Inflammatory macrophage treated with lipopolysaccharide for 1 hour (primary cell): ENCODE measurements at places on chromosomes 12 and 14.

DNA sequence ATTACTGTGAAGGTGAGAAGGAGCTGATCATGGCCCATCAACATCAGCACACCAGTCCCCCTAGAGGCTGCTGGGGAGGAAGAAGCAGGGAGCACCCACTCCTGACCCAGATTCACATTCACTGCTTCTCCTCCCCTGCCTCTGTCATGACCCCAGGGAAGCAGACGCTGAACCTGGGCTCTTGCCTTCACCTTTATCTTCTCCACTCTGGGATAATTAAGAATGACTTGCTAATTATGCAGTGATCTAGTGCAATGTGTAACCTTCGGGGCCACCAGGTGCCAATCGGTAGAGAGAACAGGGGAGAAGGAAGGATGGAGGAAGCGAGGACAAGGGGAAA lies 44.4 kb upstream of the IQSEC3 start:
- no peak for DNase-seq

DNA sequence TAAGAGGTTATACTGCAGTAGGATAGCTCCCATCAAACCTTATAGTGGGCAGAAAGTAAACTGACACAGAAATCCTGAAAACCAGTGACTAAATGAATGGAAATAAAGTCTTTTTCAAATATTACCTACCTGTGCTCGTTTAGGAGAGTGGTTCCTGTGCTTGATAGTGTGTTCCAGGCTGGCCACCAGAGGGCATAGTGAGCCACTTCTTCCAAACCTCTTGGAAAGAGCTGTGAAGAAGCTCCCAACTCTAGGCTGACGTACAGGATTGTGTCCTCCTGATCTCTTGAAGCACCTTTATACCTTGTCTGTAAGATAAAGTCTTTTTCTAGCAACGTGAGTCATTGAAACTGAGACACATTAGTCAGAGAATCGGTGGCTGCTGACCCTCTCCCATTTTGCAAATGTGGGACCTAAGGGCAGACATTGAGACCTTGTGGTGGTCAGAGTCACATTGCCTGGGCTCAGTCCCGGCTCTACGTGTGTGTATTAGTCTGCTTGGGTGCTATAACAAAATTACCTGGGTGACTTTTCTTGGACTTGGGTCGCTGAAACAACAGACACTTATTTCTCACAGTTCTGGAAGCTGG lies 17.6 kb downstream of the TDP1 start:
- DNase-seq, result peak; percentile 79

GRCh38 chr12:3882896-3883564 lies 9.8 kb upstream of the PARP11 start:
- DNase-seq, result peak; percentile 26

- DNase-seq, result peak; percentile 27
Measured at GRCh38 chr14:22303589-22304195, 285.3 kb downstream of the DAD1 start.

DNA sequence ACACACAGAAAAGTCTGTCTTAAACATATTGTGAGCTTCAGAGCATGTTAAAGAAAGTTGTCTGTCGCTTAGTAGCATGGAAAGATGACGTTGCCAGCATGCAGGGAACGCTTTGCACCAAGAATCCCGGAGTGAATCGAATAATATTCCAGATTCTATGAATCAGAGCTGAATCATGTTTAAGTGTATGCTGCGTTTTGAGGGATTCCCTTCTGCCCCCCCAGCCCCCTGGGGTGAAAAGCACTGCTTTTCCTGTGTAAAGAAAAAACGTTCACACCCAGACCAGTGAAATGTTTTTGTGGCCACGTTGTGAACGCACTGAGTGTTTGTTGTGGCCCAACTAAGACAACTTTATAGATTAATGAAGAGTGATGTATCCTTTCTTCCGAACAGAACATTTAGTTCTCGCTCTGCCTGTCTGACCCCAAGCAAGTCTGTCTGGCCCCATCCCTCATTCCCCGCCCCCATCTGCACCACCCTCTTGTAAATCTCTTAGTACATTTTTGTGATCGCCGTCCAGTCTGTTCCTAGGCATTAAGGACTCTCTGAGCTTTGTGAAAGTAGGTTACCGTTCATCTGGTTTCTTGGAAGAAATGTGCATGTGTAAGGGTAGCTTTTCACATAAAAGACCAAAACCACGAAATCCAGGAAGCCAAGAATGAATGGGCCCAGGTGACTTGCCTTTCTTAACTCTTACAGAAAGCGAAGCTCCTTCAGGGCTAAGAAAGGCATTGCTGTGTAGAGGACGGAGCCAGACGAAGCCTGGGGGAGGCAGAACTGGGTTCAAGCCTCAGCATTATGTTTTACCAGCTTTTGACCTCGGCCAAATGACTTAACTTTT lies 103.0 kb downstream of the SAMD4A start:
- DNase-seq, result no peak

- DNase-seq, result peak; percentile 1
Measured at GRCh38 chr14:102479777-102480176, 29.8 kb downstream of the ANKRD9 start.

GRCh38 chr14:100816286-100816949 lies 9.5 kb upstream of the MEG3 start:
- no peak for DNase-seq

- no peak for DNase-seq
Measured at GRCh38 chr12:90299121-90299520, 590.5 kb upstream of the ATP2B1 start.

- peak; percentile 75 for DNase-seq
Measured at GRCh38 chr12:14716848-14717444, 20.5 kb upstream of the GUCY2C start.

DNA sequence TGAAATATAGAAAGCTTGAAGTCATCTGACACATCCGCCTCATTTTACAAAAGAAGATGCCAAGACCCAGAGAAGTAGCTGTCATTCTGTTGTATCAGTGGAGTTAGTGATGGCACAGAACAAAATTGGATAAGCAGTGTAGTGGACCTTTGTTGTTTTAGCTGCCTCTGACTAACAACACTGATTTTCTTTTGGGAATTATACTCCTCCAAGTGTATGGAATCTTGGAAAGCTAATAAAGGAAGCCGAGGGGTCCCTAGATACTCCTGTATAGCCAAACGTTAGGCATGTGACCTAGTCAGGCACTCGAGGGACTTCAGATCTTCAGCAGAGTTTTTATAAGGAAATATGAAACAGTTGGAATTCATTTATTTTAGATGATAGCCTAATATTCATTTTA lies 94.5 kb downstream of the OTOGL start:
- DNase-seq, result no peak

DNA sequence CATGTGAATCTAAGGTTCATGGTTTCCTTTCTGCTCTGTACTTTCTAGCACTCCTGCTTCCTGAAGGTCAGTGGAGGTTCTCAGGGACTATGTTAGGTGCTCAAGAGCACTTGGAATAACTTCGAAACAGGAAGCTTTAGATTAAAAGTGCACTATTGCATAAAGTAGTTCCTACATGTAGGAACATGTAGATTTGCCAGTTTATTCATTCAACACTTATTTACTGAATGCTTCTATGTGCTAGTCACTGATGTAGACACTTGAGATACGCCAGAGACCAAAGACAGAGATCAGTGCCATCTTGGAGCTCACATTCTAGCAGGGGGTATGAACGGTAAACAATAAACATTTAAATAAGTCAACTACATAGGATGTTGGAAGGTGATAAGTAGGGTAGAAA lies 87.7 kb downstream of the DHRS2 start:
- no peak for DNase-seq

DNA sequence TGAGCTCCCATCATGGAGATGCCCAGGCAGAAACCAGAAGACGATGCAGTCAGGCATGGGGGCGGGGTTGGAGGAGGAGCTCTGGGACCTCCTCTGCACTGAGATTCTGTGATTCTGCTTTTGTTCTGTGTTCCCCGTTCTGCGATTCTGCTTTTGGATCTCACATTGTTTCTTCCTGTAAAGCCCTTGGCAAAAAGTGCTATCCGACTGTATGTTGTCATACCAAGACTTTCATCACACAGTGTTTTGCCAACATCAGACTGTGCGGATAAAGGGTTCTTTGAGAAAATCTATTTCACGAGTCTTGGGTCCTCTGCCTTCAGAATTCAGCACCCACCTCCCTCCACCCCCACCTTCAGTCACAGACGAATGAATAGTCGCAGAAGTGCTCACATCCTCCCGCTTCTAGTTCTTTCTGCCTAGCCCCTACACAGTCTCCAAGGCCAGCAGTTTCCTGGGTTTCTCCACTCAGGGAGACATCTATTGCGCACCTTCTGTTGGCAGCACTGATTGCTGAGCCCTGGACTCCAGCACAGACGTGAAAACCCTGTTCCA lies 24.7 kb upstream of the PWP1 start:
- DNase-seq, result peak; percentile 40

- DNase-seq, result no peak
Measured at GRCh38 chr12:78324234-78324633, 493.5 kb downstream of the NAV3 start.

- DNase-seq, result peak; percentile 72
Measured at GRCh38 chr12:29743801-29744200, 39.9 kb downstream of the TMTC1 start.

- DNase-seq, result no peak
Measured at GRCh38 chr12:44863867-44864266, 12.2 kb downstream of the NELL2 start.

GRCh38 chr12:66144791-66145754 lies 14.5 kb upstream of the LLPH start:
- peak; percentile 89 for DNase-seq

- DNase-seq, result peak; percentile 76
Measured at GRCh38 chr12:122891661-122892525, 4.0 kb downstream of the VPS37B start.

GRCh38 chr12:177980-178828 lies 35.8 kb downstream of the SLC6A12 start:
- DNase-seq, result no peak

GRCh38 chr14:100736269-100737180 lies 9.8 kb downstream of the DLK1 start:
- no peak for DNase-seq

DNA sequence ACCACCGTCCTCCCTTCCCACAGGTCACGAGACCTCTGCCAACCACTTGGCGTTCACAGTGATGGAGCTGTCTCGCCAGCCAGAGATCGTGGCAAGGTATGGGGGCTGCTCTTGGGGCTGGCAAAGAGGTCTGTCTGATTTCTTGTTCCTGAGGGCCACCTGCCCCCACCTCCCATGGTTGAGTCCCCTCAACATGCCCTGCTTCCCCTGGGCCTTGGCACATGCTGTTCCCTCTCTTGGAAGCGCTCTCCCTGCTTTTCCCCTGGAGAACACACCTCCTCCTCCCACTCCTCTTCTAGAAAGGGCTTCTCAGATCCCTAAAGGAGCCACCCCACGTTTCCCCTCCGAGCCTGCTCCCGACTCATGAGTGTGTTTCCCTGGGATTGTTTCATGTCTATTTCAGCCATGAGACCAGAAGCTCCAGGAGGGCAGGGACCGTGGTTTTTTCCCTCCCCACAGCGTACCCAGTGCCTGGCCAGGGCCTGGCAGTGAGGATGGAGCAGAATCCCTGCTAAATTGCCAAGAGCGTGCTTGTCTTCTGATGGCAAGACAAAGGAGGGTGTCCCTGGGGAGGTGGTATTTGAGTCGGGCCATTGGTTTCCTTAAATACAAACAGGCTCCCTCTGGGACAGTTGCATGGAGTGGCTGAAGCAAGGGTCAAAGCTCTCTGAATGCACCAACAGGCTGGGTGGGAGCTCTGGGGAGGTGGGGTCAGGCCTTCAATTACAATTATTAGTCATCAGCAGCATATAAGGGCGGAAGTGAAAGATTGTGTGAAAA lies 34.1 kb downstream of the CYP46A1 start:
- no peak for DNase-seq

GRCh38 chr12:11879306-11879705 lies 191.4 kb upstream of the BCL2L14 start:
- DNase-seq, result peak; percentile 28

- no peak for DNase-seq
Measured at GRCh38 chr12:19018302-19018970, 111.1 kb upstream of the PLEKHA5 start.

- DNase-seq, result no peak
Measured at GRCh38 chr14:60652674-60653651, 3.7 kb upstream of the SIX1 start.

GRCh38 chr12:52713960-52714886 lies 10.9 kb upstream of the KRT77 start:
- no peak for DNase-seq

- DNase-seq, result no peak
Measured at GRCh38 chr14:100116134-100116533, 43.3 kb downstream of the DEGS2 start.

- peak; percentile 17 for DNase-seq
Measured at GRCh38 chr12:55041345-55042055, 21.7 kb downstream of the NEUROD4 start.

- DNase-seq, result no peak
Measured at GRCh38 chr12:5581019-5581418, 149.1 kb downstream of the NTF3 start.

- no peak for DNase-seq
Measured at GRCh38 chr12:31895449-31896150, 63.6 kb upstream of the RESF1 start.

DNA sequence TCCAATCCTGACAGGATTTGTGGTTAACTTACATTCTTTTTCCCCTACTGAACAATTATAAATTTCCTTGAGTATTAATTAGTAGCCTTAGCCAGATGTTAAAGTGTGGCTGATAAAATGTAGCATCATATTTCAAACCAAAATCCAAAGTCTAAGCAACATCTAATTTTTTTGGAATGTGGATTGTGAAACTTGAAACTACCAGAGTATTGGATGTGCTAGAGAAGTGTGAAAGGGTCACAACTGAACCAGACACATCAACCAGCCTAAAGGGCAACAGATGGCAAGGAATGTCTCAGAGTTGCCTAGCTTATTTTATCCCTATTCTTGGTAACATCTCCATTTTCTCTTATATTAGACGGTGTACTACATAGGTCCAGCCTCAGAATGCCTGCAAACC lies 153.1 kb upstream of the DCN start:
- DNase-seq, result no peak

DNA sequence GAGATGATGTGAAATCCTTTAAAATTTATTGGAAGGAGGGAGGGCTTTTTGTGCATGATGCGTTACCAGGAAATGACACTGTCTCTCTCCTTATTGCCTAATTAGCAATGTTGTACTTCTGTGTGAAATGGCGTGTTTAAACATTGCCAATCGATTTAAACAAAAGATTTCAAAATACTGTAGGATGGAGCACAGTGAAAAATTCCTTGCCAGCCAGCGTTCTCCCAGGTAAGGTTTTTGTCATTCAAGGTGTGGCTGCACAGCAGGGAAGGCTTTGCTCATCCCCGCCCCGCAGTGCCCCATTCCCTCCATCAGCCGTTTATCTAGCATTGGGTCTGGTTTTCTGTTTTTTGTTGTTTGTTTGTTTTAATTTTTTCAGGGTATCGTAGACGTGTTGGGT lies 137.3 kb downstream of the CACNA1C start:
- DNase-seq, result no peak

- no peak for DNase-seq
Measured at GRCh38 chr12:87794854-87795253, 234.3 kb downstream of the C12orf50 start.

GRCh38 chr12:27015730-27016076 lies 1.5 kb upstream of the TM7SF3 start:
- peak; percentile 69 for DNase-seq
